B cell (primary cell): ENCODE measurements at places on chromosomes 7 and 10. TPM values are rescaled to one million over a fixed set of nuclear protein-coding genes. Genes with fewer than 3 reads are reported as not detected.

GRCh38 chr10:124380256-124380995 lies 38.3 kb downstream of the OAT start:
- DNase-seq = no peak

- peak; percentile 25 for DNase-seq
Measured at GRCh38 chr10:19819419-19820033, 3.3 kb downstream of the PLXDC2 start.

- no peak for DNase-seq
Measured at GRCh38 chr10:111821871-111822270, 361.7 kb downstream of the GPAM start.

DNA sequence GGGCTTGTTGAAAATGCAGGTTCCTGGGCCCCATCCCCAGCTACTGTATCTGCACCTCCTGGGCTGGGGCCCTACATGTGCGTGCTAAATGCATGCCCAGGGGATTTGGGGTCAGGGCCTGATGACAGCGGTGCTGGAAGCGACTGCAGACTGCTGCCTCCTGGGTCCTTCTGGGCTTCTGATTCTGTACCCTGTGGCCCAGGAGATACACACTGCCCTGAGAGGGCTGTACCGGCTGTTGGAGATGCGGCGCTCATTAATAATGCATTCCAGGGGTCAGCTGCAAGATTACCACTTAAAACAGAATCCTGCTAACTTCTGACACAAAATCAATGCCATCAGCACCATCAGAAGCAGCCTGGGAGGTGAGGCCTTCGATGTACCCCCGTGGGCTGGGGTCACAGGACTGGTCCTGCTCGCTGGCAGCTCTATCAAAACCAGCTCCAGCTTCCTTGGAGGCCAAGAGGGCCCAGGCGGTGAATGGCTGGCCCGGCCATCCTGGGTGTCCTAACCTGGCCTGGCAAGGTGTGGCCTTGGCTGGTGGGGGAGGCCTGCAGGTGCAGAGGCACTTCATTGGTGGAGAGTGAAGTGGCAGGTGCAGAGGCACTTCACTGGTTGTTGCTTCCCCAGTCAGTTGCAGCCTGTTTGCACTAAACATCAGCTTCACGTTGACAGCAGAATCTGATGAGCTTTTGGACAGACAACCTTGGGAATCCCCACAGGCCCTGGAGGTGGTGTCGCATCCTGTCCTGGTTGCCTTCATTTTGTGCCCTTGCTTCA lies 79.2 kb downstream of the GLRX3 start:
- DNase-seq = no peak

GRCh38 chr10:98293550-98294269 lies 25.7 kb upstream of the LOXL4 start:
- DNase-seq = no peak

DNA sequence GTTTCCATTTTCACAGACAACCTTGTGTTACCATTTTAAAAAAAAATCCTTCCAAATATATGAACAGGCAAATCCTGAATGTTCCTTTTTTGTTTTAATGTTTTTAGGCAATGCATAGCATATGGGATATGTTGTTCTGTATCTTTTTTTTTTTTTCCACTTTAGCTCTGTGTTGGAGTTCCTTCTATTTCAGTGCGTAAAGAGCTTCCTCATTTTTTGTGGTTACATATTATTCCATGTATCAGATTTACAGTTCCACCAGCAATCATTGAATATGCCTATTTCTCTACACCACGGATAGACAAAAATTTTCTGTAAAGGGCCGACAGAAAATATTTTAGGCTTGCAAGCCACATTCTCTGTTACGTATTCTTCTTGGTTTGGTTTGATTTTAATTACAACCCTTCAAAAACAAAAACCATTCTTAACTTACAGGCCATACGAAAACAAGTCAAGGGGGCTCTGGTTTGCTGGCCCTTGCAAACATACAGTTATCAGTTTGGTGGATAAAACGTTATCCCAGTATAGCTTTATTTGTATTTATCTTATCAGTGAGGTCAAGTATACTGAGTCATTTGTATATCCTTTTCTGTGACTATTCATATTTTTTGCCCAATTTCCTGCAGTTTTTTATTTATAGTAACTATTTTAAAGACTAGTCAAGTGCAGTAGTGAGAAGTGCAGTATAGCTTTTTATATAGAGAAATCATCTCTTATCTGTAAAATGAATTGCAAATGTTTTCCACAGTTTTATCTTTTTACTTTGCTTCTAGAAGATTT lies 55.7 kb downstream of the RALA start:
- DNase-seq = no peak

DNA sequence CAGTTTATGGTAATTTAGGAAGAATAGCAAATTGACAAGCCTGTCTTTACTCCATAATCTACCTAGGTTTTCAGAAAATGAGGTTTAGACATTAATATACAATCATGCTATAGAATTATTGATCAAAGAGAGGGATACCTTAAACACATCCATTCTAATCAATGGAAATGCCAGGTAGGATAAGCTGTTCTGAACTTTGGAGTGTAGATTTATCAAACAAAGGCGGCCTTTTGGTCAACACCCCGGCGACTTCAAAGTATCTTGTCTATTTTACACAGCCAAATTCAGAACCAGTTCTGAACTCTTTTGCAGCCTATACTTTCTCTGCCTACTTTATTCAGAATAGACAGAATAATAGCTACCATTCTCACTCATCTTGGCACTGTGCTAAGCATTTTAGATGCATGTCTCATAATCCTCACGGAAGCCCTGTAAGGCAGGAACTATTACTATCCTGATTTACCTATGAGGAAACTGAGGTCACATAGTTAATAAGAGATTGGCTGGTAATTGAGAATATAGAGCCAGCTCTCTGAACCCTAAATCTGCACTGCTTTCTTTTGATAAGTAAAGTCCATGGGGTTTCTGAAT lies 641.9 kb upstream of the LRRTM3 start:
- DNase-seq = no peak

GRCh38 chr7:44374007-44374763 lies 48.8 kb upstream of the CAMK2B start:
- no peak for DNase-seq

The GRK5 gene
- 21.9 and 22.9 TPM in 2 replicates for polyA plus RNA-seq
